ENCODE measurements at places on chromosomes 16 and 17. TPM values are rescaled to one million over a fixed set of nuclear protein-coding genes. Genes with fewer than 3 reads are reported as not detected.
A peak's percentile ranks its signal among the peaks of the same experiment; 100 is the strongest.

GRCh38 chr16:14362774-14363371 lies 267.2 kb downstream of the PARN start:
- H3K4me3 ChIP-seq, result no peak overlapping the region
- no peak for DNase-seq
- no peaks in the 10 kb centered on the region for H3K36me3 ChIP-seq
- peaks cover 6% of the 10 kb centered on the region for H3K4me1 ChIP-seq

- H3K27ac ChIP-seq, result no peak overlapping the region
- peaks cover 6% of the 10 kb centered on the region for H3K27me3 ChIP-seq
- no peak for DNase-seq
- H3K36me3 ChIP-seq, result peaks cover 3% of the 10 kb centered on the region
Measured at GRCh38 chr16:797120-797420, 3.5 kb downstream of the GNG13 start.

GRCh38 chr17:65857718-65858117 lies 296.3 kb upstream of the AXIN2 start:
- no peaks in the 10 kb centered on the region for H3K4me1 ChIP-seq
- H3K4me3 ChIP-seq, result no peak overlapping the region
- no peak overlapping the region for H3K27ac ChIP-seq

- H3K27me3 ChIP-seq, result peaks cover 33% of the 10 kb centered on the region
- peaks cover 4% of the 10 kb centered on the region for H3K4me1 ChIP-seq
- H3K27ac ChIP-seq, result no peak overlapping the region
- no peak overlapping the region for H3K4me3 ChIP-seq
Measured at GRCh38 chr17:32258383-32259140, 7.1 kb upstream of the RHBDL3 start.

Gene MYH8
- not detected for total RNA-seq

DNA sequence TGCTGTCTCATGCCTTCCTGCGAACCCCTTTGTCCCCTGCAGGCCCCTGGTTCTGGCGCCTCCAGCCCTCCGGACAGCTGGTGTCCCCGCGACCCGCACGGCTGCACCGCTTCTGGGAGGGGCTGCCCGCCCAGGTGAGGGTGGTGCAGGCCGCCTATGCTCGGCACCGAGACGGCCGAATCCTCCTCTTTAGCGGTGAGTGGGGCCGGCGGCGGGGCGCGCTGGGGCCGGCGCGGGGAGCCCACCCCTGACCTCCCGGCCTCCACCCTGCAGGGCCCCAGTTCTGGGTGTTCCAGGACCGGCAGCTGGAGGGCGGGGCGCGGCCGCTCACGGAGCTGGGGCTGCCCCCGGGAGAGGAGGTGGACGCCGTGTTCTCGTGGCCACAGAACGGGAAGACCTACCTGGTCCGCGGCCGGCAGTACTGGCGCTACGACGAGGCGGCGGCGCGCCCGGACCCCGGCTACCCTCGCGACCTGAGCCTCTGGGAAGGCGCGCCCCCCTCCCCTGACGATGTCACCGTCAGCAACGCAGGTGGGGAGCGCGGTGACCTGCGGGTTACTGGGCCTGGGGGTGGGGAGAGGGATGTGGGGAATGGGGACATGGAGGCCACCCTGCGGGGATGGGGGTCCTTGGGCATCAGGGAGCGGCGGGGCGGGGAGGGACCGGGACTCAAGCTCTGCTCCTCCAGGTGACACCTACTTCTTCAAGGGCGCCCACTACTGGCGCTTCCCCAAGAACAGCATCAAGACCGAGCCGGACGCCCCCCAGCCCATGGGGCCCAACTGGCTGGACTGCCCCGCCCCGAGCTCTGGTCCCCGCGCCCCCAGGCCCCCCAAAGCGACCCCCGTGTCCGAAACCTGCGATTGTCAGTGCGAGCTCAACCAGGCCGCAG lies 7.1 kb upstream of the IL32 start:
- H3K27ac ChIP-seq, result no peak overlapping the region
- no peaks in the 10 kb centered on the region for H3K27me3 ChIP-seq
- H3K36me3 ChIP-seq, result peaks cover 1% of the 10 kb centered on the region
- H3K4me3 ChIP-seq, result peak overlapping the region; percentile 83
- DNase-seq, result no peak
- peaks cover 23% of the 10 kb centered on the region for H3K4me1 ChIP-seq

Gene CCL14
- not detected for total RNA-seq

GRCh38 chr17:72506773-72507172 lies 386.0 kb downstream of the SOX9 start:
- H3K27me3 ChIP-seq, result no peaks in the 10 kb centered on the region
- H3K27ac ChIP-seq, result no peak overlapping the region
- no peaks in the 10 kb centered on the region for H3K36me3 ChIP-seq
- peaks cover 8% of the 10 kb centered on the region for H3K4me1 ChIP-seq
- no peak for DNase-seq

- peak overlapping the region; percentile 90 for H3K4me3 ChIP-seq
- DNase-seq, result no peak
- H3K27ac ChIP-seq, result peak overlapping the region; percentile 32
- H3K36me3 ChIP-seq, result peaks cover 7% of the 10 kb centered on the region
- no peaks in the 10 kb centered on the region for H3K27me3 ChIP-seq
Measured at GRCh38 chr17:17590141-17590751, 1.3 kb downstream of the PEMT start.

DNA sequence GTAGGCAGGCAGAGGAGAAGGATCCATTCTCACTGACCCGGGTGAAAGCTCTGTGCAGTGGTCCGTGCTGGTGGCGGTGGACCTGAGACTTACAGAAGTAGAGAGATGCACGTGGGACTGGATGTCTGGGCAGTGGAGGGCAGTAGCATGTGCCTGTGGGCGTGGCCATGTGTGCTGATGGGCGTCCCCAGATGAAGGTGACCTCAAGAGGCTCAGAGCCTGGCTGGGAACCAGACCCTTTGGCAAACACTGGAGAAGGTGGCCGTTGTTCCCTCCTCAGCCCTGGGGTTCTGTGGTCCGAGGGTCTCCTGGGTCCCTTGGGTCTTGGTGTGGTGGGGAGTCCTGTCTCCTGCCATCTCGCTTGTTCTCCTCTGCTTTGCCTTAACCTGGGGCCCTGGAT lies 15.6 kb downstream of the WSCD1 start:
- no peak for DNase-seq
- no peaks in the 10 kb centered on the region for H3K36me3 ChIP-seq
- H3K27ac ChIP-seq, result no peak overlapping the region

All from activated B cell treated with CpG ODN at 0.5 μM for 24 hours (primary cell).